ENCODE measurements at places on chromosomes 2 and 18.
A peak's percentile ranks its signal among the peaks of the same experiment; 100 is the strongest.

- no peak for DNase-seq
Measured at GRCh38 chr2:144681389-144681788, 161.5 kb upstream of the ZEB2 start.

GRCh38 chr2:141929331-141930252 lies 201.2 kb downstream of the LRP1B start:
- no peak for DNase-seq

DNA sequence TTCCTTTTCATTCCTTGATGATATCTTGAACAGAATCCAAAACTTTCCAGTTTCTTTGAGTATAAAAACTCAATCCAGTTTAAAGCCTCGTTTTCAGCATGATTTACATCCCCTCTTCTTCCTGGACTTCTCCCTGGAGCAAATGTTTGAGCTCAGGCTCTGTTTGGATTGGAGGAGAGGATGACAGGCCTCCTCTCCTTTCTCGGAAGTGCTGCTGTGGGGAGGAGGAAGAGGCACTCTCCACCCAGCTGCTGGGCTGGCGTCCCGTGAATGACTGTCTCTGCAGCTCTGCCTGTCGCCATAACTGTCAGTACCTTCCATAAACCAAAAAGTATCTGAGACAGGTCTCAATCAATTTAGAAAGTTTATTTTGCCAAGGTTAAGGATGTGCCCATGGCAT lies 238.2 kb upstream of the AGAP1 start:
- DNase-seq: no peak

DNA sequence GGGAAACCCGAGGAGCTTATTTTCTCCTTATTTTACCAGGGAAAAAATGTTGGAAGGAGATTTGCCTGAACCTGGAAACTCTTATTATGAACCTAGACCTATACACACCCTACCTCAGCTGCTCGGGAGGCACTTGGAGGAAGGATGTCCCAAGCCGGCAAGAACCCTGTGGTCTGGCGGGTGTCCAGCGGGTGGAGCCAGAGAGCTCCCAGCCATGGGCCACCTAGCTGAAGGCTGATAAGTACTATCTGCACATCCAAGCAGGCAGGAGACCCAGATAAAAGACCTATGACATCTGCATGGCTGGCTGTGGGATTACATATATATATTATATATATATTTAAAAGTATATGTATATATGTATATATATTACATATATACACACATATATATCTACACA lies 1.1 kb upstream of the SLC14A1 start:
- DNase-seq: peak; percentile 95

- DNase-seq: peak; percentile 36
Measured at GRCh38 chr2:209380293-209380692, 43.6 kb upstream of the MAP2 start.

GRCh38 chr2:52622266-52622665 lies 1145.3 kb upstream of the CHAC2 start:
- DNase-seq: no peak

- DNase-seq: no peak
Measured at GRCh38 chr2:241108271-241109209, 6.5 kb upstream of the MTERF4 start.

GRCh38 chr2:44770221-44771195 lies 171.0 kb upstream of the SIX3 start:
- no peak for DNase-seq

DNA sequence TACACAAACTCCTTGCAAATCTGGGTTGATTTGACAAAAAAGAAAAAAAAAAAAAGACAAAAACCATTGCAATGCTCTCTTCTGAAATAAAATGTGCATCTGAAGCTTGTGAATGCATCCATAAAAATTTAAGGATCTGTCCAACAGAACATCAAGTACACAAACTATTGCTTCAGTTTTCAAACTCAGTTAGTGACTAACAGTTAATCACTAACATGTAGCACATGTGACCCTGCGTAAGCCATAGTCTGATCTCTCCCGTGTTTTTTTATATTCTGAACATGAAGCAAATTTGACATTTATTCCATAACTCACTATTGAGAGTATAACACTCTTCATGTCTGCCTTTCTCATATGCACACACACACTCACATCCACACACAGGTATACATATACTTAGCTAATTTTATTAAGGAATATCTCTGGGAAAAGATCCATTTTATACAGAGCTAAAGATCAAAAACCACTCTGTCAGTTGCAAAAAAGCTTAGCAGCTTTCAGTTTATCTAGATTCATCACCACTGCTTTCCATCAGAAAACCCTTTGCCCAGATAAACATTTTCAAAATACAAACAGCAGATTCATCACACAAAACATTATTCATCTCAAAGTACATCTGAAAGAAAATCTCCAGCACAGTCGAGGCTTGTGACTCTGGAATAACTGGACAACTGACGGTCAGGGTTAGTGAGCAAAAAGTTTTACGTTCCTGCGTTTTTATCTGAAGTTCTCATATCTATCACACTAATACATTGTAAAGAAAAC lies 1000.4 kb upstream of the ACVR2A start:
- no peak for DNase-seq

GRCh38 chr18:57210716-57211411 lies 64.0 kb downstream of the BOD1L2 start:
- DNase-seq: no peak

- DNase-seq: no peak
Measured at GRCh38 chr18:76619261-76619620, 124.2 kb upstream of the ZNF516 start.

DNA sequence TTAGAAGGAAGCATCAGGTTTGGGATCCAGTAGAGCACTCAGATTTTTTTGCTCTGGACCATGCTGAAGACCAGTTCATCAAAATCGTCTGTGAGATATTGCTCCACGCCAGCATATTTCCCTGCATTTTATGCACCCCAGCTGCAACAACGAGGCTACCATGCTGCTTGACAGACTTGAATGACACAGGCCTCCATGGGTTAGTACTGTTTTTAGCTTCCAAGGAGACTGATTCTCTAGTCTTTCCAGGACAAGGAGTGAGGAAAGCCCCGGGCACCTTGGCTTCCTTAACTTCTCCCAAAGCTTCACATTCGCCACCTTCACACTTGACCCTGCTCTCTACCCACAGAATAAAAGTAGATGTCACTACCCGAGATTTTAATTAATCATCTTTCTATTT lies 17.5 kb downstream of the BOD1L2 start:
- DNase-seq: no peak

GRCh38 chr2:192535956-192536921 lies 341.5 kb upstream of the TMEFF2 start:
- no peak for DNase-seq

DNA sequence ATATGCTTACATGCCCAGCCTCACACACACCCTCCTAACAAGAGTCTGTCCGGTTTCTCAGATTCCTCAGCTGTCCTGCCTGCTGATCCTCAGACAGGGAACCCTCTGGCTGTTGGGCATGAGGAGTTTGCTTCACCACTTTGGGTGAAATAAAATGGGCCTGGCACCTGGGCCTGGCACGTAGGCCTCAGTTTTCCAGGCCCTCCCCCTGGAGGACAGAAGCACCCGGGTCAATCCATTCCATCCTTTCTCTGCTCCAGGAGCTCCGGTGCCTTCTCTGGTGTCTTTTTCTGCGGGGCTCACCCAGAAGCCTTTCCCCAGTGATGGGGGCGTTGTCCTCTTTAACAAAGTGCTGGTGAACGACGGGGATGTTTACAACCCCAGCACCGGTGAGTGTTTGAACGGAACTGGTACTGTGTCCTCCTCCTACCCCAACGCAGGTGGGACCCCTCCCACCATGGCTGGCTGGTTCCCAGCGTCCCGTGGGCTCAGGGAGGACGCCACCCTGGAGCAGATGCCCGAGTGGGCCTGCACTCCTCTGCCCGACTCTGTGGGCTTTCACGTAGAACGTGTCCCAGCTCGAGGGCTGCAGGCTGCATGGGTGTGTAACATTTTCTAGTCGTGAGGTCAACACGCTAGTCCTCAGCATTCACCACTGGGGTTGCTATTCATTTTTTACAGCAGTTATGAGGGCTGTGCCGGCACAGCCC lies 62.8 kb downstream of the EMILIN2 start:
- no peak for DNase-seq

DNA sequence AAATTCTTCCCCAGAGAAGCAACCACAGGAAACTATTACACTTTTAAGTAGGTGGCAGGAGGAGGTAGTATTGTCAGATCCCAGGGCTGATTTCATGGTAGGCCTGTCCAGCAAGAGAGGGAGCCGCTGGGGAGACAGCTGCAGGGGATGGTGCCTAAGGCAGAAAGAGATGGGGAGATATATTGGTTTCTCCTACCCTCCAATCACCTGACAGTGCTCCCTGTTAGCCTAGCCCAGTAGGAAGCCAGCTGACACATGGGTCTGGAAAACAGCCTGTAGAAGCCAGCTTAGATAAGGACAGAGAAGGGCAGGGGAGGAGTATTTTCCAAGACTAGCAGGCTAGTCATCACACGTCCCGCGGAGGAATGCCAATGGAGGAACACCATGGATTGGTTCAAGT lies 8.2 kb upstream of the SPOPL start:
- peak; percentile 9 for DNase-seq

- DNase-seq: no peak
Measured at GRCh38 chr2:43491065-43491639, 104.7 kb downstream of the THADA start.

DNA sequence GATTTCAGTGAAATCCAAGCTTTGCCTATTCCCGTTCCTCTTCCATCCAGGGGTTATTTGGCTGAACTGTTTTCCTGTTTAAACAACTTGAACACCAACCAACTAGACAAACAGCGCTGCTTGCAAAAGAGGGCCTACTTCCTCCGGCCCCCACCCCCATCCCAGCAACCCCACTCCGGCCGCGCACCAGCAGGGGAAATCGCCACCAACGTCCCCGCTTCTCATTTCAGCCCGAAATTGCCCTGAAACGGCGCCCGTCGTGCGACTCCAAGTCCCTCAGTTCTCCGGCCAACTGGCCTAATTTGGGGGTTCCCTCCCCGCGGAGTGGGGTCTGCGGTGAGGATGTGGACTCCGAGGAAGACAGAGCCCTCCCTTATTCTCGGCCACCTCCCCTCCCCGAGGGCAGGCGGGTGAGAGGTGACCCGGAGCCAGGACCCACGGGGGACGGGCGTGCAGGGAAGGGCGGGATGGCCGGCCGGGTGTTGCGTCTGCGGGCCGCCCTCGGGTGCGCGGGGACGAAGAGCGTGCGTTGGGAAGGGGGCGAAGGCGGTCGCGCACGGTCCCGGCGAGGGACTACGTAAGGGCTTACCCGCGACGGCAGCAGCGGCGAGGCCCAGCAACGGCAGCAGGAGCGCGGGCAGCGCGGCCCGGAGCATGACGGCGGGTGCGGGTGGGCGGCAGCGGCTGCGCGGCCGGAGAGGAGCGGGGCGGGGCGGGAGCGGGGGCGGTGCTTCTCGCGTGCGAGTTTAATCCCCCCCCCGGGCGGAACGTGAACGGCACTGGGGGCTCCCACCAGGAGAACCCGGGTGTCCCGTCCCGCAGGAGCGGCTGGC lies at the start of gene CD302:
Gene CD302, minus strand, starts transcription at position 666 of the 833 bp plus-strand sequence. Its CDS starts 10 bp downstream, at position 656.
- DNase-seq: no peak

GRCh38 chr2:176873403-176873802 lies 339.2 kb upstream of the HNRNPA3 start:
- no peak for DNase-seq

DNA sequence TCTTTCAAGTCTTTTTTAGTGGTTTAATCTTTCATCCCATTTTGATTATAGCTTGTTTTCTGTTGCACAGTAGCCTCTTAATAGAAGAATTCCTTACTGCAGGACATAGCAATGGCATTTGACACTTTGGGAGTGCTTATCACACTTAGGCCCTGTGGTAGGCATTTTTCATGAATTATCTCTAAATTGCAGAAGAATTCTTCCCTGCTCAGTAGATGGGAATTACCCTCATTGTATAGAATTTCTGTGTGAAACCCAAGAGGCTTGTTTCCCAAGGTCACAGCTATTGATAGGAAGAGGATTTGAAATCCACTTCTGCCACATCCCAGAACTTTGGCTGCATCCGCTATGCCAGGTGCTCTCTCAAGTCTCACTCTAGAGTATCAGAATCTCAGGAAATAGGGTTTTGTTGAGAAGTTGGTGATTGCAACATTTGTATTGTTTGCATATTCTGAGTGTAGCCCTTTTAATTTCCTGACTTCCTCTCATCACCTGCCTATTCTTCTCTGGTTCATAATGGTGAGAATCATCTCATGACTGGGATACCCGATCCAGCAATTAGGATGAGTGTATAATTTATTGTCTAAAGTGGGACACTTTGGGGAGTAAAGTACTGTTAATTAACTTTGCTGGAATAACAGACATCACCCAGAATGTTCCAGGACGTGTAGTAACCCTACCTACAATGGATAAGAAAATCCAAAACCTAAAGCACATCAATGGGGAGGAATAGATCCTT lies 255.2 kb upstream of the RASGRP3 start:
- DNase-seq: no peak

- DNase-seq: peak; percentile 14
Measured at GRCh38 chr2:17476830-17477229, 41.4 kb downstream of the RAD51AP2 start.

DNA sequence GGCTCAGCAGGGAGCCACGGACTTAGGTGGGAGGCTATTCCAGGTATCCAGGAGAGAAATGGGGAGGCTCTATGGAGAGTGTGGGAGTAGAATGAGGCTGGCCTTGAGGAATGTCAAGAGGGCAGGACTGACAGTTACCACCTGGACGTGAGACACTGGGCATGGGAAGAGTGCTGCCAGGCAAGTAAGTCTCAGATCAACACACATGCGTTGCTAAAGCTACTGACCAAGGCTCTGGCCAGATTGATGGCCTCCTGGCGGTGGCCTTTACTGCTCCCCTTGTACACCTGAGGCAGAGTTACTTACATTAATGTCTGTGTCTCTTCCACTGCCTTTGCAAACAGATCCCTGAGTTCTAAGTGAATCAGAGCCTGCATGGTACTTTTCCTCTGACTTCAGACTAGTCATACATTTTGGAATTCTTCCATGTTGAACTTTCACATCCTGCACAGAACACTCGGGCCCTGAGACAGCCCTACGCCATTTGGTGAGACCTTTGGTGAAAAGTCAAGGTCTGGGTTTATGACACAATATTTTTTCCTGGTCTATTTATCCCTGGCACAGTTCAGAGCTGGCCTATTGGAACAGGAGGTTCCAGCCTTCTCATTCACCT lies 398.8 kb upstream of the TRIB2 start:
- DNase-seq: no peak

DNA sequence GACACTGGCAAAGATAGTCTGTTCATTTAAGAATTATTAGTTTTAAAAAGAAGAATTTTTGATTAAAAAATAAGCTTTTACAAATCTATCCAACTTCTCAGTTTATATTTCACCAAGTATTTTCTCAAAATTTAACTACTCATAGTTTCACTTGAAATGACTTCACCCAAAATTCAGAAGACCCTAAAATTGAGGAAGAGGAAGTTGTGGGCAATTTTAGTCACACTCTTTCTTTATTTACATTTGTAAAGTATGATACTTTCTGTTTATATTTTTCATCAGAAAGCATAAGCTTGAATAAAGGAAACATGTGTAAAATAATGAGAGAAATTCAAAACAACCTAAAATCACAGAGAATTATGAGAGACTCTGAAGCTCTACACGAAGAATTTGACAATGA lies 278.8 kb upstream of the MEIS1 start:
- no peak for DNase-seq

GRCh38 chr18:44911773-44912172 lies 231.1 kb downstream of the SETBP1 start:
- DNase-seq: no peak

GRCh38 chr2:192407692-192408091 lies 213.0 kb upstream of the TMEFF2 start:
- DNase-seq: no peak

- no peak for DNase-seq
Measured at GRCh38 chr18:79818631-79819030, 20.9 kb downstream of the KCNG2 start.

- no peak for DNase-seq
Measured at GRCh38 chr2:198236338-198236737, 431.9 kb downstream of the PLCL1 start.

GRCh38 chr2:95158891-95159619 lies 593 bp downstream of the ZNF514 start:
- peak; percentile 23 for DNase-seq
